ENCODE measurements at places on chromosomes 2 and 18.

GRCh38 chr2:237556773-237557632 is 9.4 kb upstream of the PRLH start:
- H3K36me3 ChIP-seq: no peaks in the 10 kb centered on the region
- H3K4me1 ChIP-seq: peaks cover 11% of the 10 kb centered on the region
- no peak overlapping the region for H3K4me3 ChIP-seq
- H3K27me3 ChIP-seq: no peaks in the 10 kb centered on the region

- H3K36me3 ChIP-seq: no peaks in the 10 kb centered on the region
- H3K4me3 ChIP-seq: no peak overlapping the region
- no peak for DNase-seq
- H3K27me3 ChIP-seq: no peaks in the 10 kb centered on the region
- H3K27ac ChIP-seq: no peak overlapping the region
Measured at GRCh38 chr2:165843351-165843750, 49.3 kb upstream of the GALNT3 start.

DNA sequence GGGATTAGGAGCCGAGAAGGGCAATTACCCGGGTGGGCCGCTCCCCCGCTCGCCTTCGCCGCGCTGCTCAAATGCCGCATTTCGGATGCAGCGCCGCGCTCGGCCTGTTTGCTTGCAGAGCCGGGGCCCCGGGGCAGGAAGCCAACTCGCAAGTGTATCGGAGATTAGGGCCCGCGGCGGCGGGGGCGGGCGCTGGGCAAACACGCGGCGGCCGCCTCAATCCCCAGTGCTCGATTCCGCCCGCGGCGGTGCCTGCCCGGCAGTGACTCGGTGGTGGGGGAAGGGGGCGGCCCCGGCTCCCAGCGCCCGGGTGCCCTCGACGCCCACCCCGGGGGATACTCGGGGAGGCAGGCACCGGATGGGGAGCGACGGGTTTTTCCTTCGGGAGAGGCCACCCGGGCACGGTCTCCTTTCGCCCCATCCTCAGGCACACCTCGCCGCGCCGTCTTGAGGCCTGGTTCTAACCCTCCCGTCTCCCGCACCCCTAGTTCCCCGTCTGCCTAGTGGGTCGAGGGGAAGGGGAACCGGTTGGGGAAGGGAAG is 26.6 kb upstream of the NOTO start:
- peaks cover 29% of the 10 kb centered on the region for H3K4me1 ChIP-seq
- peaks cover 38% of the 10 kb centered on the region for H3K27me3 ChIP-seq
- peak overlapping the region; percentile 65 for H3K4me3 ChIP-seq
- no peaks in the 10 kb centered on the region for H3K36me3 ChIP-seq

DNA sequence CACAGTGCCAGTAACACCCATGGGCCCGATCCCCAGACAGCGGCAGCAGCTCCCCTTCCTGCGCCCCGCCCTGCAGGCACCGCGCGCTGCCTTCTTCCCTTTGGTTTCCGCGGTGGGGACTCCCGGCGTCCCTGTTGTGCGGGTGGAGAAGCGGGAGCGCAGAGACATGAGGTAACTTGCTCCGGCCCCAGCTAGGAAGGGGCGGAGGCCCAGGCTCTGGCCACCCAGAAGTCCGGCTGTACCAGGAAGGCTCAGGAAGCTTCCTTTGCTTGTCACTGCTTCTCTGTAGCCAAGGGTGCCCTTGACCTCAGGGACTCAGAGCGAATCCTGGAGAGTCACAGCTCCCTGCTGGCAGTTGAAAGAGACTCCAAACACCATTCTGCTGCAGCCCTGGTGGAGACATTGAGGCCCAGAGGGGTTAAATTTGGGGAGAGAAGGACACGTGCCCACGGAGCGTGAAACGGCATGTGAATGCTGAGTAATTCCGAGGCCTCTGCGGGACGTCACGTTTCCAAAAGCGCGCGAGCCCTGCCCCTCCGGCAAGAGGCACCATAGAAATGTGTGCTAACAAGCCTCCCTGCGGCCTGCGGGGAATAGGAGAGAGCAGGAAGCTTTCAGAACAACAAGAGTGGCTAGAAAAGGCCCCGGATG is 6.7 kb upstream of the ADCY3 start:
- H3K27me3 ChIP-seq: no peaks in the 10 kb centered on the region
- H3K36me3 ChIP-seq: no peaks in the 10 kb centered on the region
- peak overlapping the region; percentile 53 for H3K27ac ChIP-seq
- peak; percentile 63 for DNase-seq
- peaks cover 22% of the 10 kb centered on the region for H3K4me1 ChIP-seq

GRCh38 chr2:112710956-112711750 is 9.7 kb upstream of the NT5DC4 start:
- no peak for DNase-seq
- H3K4me1 ChIP-seq: peaks cover 7% of the 10 kb centered on the region
- H3K4me3 ChIP-seq: no peak overlapping the region
- no peaks in the 10 kb centered on the region for H3K36me3 ChIP-seq

GRCh38 chr2:85595301-85596025 is at the start of gene RNF181:
Gene RNF181 (plus strand): TSS chr2:85595745. CDS start chr2:85595764, 19 bp downstream.
- peaks cover 5% of the 10 kb centered on the region for H3K4me1 ChIP-seq
- no peaks in the 10 kb centered on the region for H3K27me3 ChIP-seq
- no peaks in the 10 kb centered on the region for H3K36me3 ChIP-seq
- H3K4me3 ChIP-seq: peak within 1 kb of the TSS; percentile 83
- DNase-seq: peak; percentile 89

GRCh38 chr2:10913501-10914271 is 2.0 kb downstream of the KCNF1 start:
- H3K4me1 ChIP-seq: no peaks in the 10 kb centered on the region
- no peak for DNase-seq
- no peaks in the 10 kb centered on the region for H3K36me3 ChIP-seq
- H3K4me3 ChIP-seq: no peak overlapping the region
- peaks cover 39% of the 10 kb centered on the region for H3K27me3 ChIP-seq

DNA sequence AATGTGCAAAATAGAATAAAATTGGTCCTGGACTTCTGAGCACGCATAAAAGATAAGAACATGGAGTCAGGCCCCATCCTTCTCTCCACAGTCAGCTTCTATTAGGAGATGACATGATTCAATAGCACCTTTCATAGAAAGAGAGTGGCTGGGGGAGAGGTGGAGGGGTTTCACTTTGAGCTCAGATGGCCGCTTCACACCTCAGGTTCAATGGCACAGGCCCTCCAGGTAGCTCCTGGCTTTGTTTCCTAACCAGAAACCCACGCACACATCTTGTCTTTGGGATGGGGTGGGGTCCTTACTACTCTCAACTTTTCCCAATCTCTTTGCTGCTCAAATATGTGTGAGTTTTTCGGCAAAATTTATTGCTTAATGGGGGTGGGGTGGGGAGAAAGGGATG is 332.3 kb downstream of the CLIP4 start:
- no peak overlapping the region for H3K4me3 ChIP-seq
- H3K36me3 ChIP-seq: no peaks in the 10 kb centered on the region
- peaks cover 6% of the 10 kb centered on the region for H3K4me1 ChIP-seq

DNA sequence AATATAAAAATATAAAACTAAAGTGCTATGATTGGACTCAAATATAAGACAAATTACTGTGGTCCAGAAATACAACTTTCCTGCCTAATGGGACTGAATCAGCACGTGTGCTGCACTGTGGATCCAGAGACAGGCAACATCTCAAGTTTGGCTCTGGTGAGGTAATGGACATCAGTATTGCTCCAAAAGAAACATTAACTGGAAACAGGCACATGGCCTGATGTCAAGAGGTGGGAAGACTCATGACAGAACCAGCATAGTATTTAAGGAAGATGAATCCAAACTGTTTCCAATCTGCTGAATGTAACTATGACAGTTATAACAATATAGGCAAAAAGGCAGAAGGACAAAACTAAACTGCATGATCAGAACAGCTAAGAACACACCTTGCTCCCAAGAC is 354.6 kb downstream of the FSIP2 start:
- no peak for DNase-seq

- H3K4me1 ChIP-seq: no peaks in the 10 kb centered on the region
- DNase-seq: no peak
- peaks cover 22% of the 10 kb centered on the region for H3K27me3 ChIP-seq
- H3K36me3 ChIP-seq: no peaks in the 10 kb centered on the region
- H3K27ac ChIP-seq: no peak overlapping the region
Measured at GRCh38 chr2:112959109-112959812, 18.5 kb upstream of the IL36G start.

DNA sequence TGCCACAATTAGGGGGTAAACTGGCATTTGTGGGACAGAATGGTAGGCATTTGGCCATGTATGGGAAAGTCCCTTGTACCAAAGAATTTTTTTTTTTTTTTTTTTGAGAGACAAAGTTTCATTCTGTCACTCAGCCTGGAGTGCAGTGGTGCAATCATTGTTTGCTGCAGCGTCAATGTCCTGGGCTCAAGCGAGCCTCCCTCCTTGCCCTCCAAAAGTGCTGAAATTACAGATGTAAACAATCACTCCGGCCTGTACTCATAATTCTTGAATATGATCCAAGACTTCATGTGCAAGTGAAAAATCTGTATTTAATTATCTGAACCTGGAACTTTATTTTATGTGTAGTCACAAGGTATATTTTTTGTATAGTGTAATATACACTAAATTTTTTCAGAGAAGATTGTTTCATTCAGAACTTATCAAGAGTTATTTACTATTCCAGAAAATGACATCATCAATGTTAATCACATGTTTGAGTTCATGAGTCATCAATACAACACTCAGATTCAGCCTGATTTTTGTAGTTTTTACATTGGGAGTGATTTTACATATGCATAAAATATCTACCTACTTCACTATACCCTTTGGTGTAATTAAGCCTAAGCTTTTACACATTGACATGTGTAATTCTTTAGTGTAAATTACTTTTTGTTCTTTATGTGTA is 138.7 kb upstream of the L3MBTL4 start:
- no peak overlapping the region for H3K27ac ChIP-seq
- H3K27me3 ChIP-seq: no peaks in the 10 kb centered on the region
- DNase-seq: no peak
- no peaks in the 10 kb centered on the region for H3K36me3 ChIP-seq
- no peaks in the 10 kb centered on the region for H3K4me1 ChIP-seq

DNA sequence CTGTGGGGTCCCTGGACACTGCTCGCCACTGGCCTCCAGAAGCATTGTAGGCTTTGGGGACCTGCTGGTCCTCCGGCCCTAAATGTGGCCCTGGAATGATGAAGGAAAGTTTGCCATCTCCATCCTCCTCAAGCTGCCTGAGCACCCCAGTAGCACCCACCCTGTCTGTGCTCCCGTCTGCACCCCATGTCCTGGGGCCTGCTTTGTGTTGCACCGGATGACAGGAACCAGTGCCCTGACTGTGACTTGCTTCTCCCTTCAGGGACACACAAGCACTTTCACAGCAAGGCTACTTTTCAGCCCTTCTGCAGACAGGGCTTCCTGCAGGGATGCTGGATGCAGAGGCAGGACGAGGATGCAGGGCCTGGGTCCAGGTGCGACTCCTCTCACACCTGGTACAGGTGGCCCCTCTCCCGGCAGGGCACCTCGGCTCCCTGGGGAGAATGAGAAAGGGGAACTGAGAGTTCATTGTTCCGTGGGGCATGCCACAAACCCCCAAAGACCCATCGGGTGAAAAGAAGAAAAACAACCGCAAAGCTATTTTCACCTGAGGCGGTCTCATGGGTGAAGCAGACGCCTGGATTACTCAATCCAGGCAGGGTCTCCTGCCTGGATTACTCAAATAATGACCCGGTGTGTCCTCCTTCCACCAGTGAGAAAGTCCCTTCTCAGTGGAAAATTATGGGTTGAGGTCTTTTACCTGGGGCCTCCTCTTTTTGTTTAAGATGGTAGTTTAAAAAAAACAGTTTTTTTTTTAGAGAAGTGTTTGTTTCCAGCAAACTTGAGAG is 74.9 kb downstream of the LONRF2 start:
- H3K4me1 ChIP-seq: no peaks in the 10 kb centered on the region
- DNase-seq: no peak
- H3K27ac ChIP-seq: no peak overlapping the region

DNA sequence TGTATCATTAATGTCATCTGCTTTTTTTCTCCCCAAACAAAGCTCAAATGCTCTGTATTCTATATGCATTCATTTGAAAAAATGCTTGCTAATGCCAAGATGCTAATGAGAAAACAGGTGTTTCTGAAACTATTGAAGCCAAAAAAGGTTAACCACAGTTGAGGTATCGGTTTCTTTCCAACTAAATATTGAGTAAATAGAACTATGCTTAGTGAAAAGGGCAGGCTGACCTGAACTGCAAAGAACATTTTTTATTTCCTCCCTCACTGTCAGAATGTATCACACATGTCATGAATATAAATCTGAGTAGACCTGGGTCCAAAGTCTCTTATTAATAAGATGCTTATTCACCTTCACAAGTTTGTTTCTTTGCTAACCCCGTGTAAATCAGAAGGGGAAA is 866.6 kb downstream of the CPS1 start:
- no peaks in the 10 kb centered on the region for H3K27me3 ChIP-seq
- DNase-seq: no peak
- no peaks in the 10 kb centered on the region for H3K36me3 ChIP-seq
- H3K27ac ChIP-seq: no peak overlapping the region
- H3K4me1 ChIP-seq: no peaks in the 10 kb centered on the region

DNA sequence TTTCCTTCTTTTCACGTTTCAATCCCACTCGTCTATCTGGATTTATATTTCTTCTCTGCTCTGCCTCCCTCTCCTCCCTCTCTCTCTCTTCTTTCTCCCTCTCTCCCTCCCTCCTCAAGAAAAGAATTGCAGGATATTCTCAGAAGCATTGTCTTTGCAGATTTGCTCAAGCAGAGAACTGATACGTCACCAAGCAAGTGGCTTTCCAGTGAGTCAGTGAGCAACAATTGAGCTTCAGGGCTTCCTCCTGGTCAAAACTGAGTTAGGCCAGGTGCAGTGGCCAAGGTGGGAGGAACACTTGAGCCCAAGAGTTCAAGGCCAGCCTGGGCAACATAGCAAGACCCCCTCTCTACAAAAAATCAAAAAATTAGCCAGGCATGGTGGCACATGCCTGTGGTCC is 151.1 kb downstream of the SMAD2 start:
- no peak for DNase-seq
- no peaks in the 10 kb centered on the region for H3K27me3 ChIP-seq
- no peaks in the 10 kb centered on the region for H3K4me1 ChIP-seq
- H3K4me3 ChIP-seq: no peak overlapping the region

GRCh38 chr2:45648636-45649035 is 2.8 kb upstream of the PRKCE start:
- no peaks in the 10 kb centered on the region for H3K27me3 ChIP-seq
- no peak overlapping the region for H3K27ac ChIP-seq
- H3K4me1 ChIP-seq: peaks cover 23% of the 10 kb centered on the region
- no peaks in the 10 kb centered on the region for H3K36me3 ChIP-seq

GRCh38 chr18:43009674-43010073 is 105.8 kb downstream of the RIT2 start:
- DNase-seq: no peak
- H3K27me3 ChIP-seq: no peaks in the 10 kb centered on the region
- H3K36me3 ChIP-seq: no peaks in the 10 kb centered on the region
- no peak overlapping the region for H3K4me3 ChIP-seq
- H3K4me1 ChIP-seq: no peaks in the 10 kb centered on the region

DNA sequence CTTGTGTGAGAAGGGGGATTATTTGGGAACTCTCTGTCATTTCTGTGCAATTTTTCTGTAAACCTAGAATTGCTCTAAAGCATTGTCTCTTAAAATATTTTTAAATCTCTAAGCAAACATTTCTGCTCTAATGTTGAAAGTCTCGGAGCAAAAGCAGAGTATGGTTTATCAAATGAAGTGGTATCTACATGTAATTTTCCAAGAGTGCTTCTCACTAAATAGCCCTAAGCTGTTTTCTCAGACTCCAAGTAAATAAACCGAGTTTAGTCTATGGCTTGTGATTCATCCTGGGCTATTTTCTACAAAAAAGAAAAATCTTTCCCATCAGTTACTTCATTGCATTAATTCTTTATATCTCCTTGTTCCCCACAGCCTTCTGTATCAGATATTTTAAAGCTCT is 90.8 kb downstream of the METTL4 start:
- H3K27ac ChIP-seq: no peak overlapping the region
- no peak overlapping the region for H3K4me3 ChIP-seq
- H3K27me3 ChIP-seq: no peaks in the 10 kb centered on the region
- H3K36me3 ChIP-seq: no peaks in the 10 kb centered on the region
- H3K4me1 ChIP-seq: no peaks in the 10 kb centered on the region
- DNase-seq: no peak
